ENCODE measurements at places on chromosomes 13 and 19. TPM values are rescaled to one million over a fixed set of nuclear protein-coding genes. Genes with fewer than 3 reads are reported as not detected.
A peak's percentile ranks its signal among the peaks of the same experiment; 100 is the strongest.

DNA sequence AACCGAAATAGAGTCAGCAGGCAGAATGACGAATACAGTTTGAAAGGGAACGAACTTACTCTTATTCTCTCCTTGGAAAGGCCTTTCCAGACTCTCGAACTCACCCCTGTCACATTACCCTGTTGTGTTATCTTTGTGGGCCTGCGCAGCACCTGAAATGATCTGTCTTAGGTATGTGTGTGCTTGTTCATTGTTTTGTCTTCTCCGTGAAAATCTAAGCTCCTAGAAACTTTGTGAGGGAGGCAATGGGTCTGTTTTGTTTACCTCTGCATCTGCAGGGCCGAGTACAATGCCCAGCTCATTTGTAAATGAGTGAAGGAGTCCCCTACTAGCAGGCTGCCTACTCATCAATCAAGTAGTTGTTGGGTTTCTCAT, 19.6 kb downstream of the HMGB1 start:
- no peak for DNase-seq

- DNase-seq, result no peak
These were observed 110.2 kb downstream of the TEX26 start for GRCh38 chr13:31042481-31043165.

- no peak for DNase-seq
These were observed 1250.7 kb downstream of the UQCRFS1 start for GRCh38 chr19:27962264-27962663.

ZSCAN1 gene
- 1.8 TPM for total RNA-seq

DNA sequence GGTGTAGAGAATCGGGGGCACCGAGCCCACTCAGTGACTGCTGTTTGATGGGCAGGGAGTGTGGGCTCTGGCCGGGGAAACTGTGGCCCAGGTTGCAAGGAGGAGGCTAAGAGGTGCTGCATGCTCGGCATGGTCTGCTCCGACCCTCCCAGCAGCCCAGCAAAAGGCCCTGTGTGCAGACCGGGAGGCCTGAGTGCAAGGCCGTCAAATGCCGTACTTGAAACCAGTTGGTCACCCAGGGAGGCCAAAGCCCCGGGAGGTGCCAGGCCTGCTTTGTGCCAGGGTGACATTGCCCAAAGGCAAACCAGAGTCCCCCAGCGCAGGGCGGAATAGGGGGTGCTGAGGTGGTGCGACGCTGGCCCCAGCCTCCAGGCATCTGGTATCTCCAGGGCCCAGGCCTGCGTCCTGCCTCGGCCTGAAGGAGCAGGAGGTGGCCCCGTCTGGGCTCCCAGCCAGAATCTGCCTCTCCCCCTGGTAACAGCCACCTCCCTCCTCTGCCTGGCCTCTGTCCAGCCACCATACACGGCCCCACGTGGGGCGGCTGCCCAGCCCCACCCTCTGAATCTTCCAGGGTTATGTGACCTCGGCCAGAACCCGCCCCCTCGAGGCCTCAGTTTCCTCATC, 4.0 kb downstream of the PIK3R2 start:
- DNase-seq, result peak; percentile 94

LGALS14 gene
- total RNA-seq, result not detected

- no peak for DNase-seq
These were observed 35.6 kb downstream of the GJA3 start for GRCh38 chr13:20125129-20125782.

- no peak for DNase-seq
These were observed 5.4 kb upstream of the ZNF682 start for GRCh38 chr19:20044663-20045062.

TJP3 gene
- 1.5 TPM for total RNA-seq

ATP8B3 gene
- total RNA-seq, result 3.6 TPM

NLRP5 gene
- total RNA-seq, result 1.3 TPM

DNA sequence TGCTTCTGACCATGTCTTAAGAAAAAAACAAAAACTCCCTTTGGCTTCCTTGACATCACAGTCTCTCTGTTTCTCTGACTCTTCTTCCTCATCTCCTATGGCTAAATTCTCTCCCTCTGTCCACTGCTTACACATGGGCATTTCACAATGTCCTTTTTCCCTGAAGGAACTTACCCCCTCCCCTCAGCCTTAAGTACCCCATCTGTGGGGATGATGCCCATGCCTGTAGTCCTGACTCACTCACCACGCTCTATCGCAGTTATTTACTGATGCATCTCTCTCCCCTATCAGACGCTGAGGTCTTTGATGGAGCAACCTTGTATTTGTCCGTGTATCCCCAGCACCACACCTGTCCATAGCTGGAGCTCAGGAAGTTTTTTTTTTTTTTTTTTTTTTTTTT, 32.4 kb downstream of the ACTN4 start:
- DNase-seq, result no peak

DNA sequence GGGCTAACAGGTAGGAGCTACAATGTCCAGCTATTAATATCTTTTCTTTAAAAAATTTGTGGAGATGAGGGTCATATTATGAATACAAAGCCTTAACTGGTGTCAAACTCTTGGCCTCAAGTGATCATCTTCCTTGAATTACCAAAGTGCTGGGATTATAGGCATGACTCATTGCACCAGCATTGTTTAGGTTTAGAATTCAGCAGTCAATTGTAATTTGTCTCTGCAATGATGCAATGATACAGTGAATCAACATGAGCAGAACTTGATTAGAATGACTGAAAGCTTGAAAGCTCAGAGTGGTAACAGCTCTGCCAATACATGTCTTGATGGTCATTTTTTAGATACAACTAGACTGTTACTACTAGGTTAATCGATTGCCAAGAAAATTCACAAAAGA, 752.8 kb upstream of the MIR17HG start:
- DNase-seq, result peak; percentile 23

DNA sequence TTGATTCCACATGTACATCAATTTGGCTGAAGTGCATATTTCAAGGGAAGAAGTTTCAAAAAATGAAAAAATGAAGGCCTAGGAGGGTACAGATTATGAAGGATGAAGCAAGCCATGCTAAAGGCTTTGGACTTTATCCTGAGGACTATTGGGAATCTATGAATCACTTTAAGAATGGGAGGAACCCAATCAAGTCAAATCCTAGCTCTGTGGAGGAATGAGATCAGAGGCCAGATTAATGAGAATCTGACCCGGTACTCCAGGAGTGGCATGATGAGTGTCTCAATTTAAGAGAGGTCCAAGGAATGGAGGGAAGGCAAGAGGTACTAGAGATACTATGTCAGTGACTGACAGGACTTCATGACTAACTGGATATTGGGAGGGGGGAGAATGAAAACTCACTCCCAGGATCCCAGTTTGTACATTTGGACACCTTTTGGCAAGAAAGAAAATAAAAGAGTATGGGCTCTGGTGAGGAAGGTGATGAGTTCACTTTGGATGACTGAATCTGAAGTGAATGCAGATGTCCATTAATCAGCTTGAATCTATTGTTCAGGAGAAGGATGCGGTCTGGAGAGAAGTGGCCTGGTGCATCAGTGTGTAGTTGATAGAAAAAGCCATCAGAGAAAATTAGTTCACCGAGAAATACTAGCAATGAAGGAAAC, 349.0 kb downstream of the EFNB2 start:
- DNase-seq, result no peak

LIG4 gene
- 3.7 TPM for total RNA-seq

DNA sequence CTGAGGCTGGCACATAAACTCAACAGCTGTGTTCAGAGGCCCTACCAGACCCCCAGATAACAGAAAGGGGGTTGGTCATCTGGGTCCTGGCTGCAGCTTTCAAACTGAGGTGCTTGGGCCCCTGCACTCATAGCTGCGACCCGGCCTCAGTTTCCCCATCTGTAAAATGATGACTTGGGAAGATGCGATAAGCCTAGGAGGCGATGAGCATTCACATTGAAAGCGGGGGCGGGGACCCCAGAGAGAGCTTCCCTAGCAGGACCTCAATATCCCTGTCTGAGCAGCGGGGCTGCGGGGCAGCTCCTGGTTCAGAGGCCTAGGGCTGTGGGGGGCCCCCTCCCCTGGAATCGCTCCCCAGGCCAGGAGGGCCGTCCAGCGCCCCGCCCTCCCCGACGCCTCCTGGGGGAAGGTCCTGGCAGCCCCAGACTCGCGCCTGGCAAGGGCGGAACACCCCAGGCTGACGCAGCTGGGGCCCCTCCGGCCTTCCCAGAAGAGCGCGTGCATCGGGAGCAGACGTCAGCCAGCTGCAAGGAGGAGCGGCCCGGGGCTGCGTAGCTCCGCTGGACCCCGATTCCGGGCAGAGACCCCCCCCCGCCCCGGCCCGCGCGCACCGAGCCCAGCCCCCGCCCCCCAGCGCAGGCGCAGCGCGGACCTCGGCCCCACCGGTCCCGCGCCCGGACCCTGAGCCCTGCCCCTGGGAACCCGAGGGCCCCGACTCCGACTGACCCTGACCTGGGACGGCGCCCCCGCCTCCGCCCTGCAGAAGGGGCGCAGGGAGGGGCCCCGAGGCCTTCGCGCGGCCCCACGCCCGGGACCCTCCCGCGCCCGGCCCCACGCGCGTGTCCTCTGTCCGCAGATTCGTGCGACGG, 3.5 kb downstream of the FSTL3 start:
- peak; percentile 48 for DNase-seq

FGF9 gene
- not detected for total RNA-seq

GRCh38 chr13:27680465-27680864, 58.8 kb downstream of the POLR1D start:
- DNase-seq, result no peak

DNA sequence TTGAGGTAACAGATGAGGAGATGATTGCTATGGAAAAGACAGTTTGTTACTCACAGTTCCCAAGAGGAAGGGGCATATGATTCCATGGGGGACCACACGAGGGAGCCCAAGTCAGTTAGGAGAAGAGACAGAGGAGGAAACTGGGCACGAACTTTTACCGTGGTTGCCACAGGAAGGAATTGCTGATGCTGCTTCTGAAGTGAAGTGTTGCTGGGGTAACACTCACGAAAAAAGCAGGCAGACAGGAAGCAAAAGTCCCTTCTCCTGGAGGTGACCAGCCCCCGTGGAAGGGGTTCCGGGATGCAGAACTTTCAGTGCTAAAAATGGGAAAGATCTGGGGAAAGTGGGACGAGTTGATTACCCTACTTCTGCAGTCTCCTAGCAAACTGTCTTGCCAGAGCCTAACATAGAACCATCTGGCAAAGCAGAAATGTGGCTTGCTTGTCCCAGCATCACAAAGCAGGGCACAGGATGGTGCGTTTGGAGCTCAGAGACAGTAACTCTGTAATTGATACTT, 35.4 kb upstream of the MAP3K10 start:
- DNase-seq, result peak; percentile 60

DNA sequence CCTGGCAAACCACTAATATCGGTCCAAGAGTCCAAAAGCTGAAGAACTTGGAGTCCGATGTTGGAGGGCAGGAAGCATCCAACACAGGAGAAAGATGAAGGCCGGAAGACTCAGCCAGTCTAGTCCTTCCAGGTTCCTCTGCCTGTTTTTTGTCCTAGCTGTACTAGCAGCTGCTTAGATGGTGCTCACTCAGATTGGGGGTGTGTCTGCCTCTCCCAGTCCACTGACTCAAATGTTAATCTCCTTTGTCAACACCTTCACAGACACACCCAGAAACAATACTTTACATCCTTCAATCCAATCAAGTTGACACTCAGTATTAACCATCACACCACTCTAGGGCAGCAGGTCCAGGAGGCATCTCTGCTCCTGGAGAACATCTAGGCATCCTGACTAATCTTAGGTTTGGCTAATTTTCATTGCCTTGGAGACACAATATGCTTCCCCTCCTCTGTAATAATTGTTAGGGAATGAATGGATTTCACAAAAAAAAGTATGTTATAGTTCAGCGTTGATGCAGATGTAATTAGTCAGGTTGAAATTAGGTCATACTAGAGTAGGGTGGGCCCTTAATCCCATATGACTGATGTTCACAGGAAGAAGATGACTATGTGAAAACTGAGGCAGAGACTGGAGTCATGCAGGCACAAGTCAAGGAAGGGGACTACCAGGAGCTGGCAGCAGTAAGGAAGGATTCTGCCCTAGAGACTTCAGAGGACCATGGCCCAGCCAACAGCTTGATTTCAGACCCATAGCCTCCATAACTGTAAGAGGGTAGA, 183.4 kb downstream of the RBM26 start:
- DNase-seq, result no peak

DNA sequence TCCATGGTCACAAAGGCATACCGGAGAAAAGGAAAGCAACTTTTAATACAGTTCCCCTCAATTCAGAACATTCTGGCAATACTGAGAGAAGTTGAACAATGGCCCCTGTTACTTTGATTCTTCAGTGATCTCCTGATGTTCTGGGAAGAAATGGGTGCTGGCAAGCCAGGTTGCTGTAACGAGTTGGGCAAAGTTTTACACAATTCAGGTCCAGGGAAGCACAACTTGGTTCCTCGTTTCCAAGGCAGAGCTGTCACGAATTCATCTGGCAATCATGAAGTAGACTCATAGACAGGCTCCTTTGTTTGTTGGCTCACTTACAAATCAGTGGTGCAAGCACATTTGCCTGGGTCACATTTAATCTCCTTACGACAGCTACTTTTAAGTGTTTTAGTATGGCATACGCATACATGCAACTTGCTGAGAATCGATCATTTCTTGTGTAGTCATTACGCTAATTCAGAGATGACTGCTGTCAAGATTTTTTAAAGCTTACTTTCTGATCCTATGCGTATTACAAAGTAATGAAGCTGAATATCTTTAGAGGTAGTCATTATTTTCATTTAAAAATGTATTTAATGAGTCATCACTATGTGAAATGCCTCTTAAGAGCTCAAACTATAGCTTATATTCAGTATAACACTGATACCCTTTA, 174.7 kb downstream of the GPC5 start:
- no peak for DNase-seq

GRCh38 chr19:5738423-5738822, 18.0 kb downstream of the CATSPERD start:
- DNase-seq, result no peak

- DNase-seq, result no peak
These were observed 31.2 kb downstream of the DLEU7 start for GRCh38 chr13:50812242-50812641.

GRCh38 chr13:75790198-75790970, 154.3 kb downstream of the LMO7 start:
- DNase-seq, result no peak

- no peak for DNase-seq
These were observed 202.8 kb upstream of the ZNF536 start for GRCh38 chr19:30169196-30169900.

- no peak for DNase-seq
These were observed 23.4 kb upstream of the CEACAM21 start for GRCh38 chr19:41552558-41552957.

- DNase-seq, result no peak
These were observed 67.9 kb upstream of the ZNF724 start for GRCh38 chr19:23318143-23318542.

GRCh38 chr13:90233933-90234672, 1113.4 kb upstream of the MIR17HG start:
- no peak for DNase-seq

DNA sequence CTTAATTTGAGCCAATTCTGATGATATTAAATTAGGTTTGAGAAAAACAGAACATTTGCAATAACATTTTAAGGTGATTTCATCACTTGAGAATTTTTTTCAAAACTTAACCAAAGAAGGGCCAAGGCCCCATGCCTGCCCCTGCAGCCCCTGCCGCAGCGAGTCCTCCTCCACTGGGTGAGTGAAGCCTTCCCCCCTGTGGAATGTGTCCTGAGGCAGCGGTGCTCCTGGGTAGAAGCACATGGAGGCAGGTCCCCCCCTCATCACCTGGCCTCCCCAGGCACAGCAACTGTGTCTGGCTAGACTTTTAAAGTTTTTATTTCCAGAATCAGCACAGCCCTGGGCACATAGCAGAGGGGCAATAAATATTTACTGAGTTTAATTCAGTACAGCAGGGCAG, 10.8 kb downstream of the SOX1 start:
- DNase-seq, result no peak

- peak; percentile 80 for DNase-seq
These were observed 3.4 kb upstream of the RPS11 start for GRCh38 chr19:49492573-49493405.
